ENCODE measurements at places on chromosomes 5 and 9.

GRCh38 chr9:99266255-99267023 lies 44.4 kb downstream of the SEC61B start:
- DNase-seq = peak; percentile 67

DNA sequence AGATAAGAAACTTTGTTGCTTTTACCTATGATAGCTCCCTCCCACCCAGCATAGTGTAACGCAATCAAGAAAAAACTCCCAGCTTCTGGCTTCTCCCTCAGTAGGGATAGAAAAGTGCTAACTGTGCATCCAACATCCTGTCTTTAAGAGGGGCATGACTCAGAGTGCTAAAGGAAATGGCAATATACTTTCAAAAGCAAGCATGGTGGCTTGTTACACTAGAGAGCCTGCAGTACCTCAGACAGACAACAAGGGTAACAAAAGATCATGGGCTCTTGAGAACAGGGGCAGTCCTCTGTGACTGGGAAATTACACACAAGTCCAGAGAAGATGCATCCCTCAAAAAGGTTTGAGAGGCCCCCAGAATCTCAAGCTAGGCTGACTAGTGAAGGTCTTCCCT lies 37.8 kb downstream of the PRELID2 start:
- DNase-seq = no peak

DNA sequence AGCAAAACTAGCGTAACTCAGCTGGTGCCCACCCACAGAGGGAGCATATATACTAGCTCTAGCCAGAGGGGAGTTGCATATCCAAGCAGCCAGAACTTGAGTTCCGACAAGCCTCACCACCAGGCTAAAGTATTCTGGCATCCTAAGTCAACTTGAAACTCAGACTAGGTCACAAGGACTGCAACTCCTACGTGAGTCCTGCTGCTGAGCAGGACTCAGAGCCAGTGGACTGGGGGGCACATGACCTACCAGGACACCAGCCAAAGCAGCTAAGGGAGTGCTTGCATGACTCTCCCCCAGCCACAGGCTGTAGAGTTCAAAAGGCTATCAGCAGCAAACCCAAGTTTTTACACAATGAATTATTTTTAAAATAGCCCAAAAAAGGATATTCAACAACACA lies 26.1 kb downstream of the SPDL1 start:
- DNase-seq = no peak

DNA sequence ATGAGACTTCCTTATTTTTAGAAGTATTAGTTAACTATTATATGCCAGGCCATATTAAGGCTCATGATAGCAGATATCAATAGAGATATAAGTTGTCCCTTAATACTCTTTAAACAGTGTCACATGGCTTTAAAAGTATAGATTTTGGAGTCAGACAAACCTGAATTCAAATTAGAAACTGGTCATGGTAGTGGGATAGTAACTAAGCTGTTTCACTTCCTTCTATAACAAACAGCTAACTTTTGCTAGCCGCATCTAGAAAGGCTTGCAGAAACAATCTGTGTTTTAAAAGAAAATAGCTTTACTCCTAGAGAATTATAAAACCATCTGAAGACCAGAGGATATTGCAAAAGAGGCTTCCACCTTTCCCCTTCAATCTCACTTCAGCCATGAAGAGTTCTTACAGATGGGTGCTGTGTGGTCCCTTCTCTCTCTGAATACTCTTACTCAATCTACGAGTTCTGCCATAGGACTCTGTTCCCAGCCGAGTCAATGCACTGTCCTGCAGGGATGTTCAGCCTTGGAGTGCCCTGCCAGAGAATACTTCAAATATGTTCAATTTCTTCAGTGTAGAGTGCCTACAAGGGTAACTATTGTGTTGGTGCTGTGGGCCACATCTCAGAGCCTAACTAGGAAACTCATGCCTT lies 810.2 kb downstream of the EFNA5 start:
- DNase-seq = no peak

DNA sequence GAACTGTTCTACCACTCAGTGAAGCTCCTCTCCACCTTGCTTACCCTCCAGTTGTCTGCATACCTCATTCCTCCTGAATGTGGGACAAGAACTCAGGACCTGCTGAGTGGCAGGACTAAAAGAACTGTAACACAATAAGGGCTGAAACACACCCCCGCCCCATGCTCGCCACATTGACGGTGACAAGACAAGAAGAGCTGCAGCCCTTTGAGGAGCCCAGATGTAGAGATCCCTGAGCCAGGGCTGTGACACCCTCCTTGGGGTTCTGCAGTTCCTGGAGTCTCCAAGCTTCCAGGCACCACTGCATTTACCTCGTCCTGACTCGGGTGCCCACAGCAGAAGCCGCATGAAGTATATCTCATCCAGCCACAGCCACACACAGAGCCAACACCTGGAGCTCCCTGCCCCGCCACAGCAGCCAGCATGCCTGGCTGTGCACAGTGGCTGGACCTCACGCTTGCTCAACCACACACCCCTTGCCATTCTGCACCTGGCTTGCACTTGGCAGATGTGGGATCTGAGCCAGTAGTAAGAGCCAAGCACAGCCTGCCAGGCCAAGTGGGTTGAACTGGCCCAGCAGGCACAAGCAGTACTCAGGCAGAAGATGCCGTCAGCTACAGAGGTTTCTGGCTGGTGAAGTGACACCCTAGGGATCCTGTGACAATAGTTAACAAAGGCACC lies 166.1 kb downstream of the RNF180 start:
- DNase-seq = no peak

DNA sequence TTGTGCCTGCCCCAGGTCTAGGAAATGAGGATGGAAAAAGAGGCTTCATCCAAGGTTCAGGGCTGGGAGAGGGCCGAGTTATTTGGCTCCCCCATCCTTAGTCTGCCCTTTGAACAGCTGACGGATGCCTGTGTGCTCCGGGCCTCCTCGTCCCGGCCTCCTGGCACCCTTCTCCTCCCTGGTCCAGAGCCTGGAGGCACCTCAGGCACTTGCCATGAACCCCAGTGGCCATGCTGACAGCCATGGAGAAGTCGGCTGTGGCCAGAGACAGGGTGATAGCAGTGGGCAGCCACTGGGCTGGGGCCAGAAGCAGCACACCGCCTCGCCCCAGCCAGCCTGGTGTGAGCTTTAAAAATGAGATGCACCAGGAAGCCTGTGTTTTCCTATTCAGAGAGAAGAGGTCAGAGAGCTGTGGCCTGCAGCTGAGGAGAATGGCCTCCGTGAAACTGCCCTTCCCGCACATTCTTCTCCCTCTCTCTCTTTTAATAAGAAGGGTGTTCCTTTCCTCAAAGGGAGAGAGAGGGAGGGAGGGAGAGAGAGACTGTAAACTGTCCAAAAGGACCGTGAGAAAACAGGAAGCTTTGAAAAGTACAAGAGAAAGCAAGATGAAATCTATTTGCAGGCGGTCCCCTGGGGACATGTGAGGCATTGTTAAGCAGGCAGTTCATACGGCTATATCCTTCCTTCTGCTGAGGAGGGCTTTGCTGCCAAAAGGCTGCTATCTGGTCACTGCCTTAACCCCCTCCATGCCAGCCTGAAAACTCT lies 55.3 kb downstream of the ZNF366 start:
- no peak for DNase-seq

DNA sequence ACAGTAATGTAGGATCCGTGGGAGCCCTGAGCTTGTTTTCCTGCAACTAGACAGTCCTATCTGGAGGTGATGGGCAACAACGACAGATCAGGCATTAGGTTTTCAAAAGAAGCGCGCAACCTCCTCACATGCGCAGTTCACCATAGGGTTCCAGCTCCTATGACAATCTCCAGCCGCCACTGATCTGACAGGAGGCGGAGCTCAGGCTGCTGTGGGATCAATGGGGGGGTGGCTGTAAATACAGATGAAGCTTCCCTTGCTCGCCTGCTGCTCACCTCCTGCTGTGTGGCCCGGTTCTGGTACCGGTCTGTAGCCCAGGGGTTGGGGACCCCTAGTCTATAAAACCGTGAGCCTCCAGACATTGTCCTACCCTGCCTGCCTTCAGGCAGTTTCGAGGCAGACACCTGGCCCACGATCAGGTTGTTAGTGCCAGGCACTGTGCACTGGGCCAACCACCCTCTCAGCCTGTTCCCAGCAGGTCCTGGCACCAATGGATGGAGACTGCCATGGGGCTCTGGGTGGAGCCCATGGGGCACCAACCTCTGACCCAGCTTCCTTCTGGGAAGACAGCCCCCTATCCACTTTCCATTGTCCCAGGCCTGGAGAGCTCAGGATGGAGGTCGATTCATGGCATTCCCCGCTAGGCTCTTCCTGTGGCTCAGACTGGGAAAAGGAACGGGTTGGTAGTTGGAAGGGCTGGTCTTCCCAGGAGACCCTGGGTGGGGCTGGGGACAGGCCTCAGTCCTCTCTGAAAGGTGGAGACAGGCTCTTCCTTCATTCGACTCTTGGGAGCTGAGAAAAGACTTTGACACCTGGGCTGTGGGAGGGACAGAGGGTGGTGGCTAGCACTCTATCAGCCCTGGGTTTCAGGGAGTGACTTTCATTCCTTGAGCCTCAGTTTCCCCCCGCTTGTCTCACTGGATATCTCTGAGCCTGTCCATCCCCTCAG lies 1.7 kb downstream of the ENDOG start:
- no peak for DNase-seq

DNA sequence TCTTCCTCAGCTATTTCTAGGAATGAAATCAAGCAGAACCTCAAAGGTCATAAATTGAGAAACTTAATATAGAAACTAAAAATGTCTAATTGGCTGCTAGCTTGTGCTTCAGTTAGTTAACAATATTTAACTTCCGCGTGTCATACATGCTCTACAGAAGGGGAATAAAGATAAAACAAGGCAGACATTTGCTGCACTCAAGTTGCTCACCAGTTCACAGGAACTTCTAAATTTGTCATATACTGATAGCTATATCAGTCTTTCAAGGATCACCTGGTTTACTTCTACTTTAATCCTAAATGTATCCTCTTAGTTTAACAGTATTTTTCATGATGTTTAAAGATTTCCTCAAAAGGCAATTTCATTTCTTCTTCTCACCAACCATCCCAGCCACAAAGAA lies 8.4 kb downstream of the CCNH start:
- no peak for DNase-seq

GRCh38 chr9:127634021-127634420 lies 21.9 kb downstream of the STXBP1 start:
- DNase-seq = no peak

GRCh38 chr9:96242811-96243210 lies 59.2 kb downstream of the HSD17B3 start:
- no peak for DNase-seq

DNA sequence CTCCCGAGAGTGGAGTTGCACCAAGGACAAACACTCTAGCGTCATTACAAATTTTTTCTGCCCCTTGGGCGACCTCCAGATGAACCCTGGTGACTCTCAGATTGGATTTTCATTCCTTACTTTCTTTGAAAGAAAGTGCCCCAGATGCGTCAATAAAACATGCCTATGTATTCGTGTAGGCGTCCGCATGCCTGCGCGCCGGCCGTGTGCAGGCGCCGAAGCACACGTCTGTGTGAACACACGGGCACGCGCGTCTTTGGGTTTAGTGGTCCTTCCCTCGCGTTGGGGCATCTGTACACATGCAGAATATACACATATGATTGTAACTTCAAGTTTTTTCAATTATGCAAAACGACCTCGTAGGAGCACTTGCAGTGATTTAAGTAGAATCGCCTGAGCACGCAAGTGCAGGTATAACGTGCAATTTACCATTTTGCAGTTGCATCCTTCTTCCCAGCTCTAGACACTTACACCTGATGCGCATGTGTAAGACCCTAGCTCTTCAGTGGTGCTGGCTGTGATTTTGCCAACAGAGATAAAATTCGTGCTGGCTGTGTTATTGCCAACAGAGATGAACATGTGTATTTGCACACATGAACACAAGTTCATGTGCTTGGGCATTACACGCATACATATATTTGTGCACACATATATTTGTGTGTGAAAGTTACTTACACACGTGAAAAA lies 1.9 kb upstream of the LHX2 start:
- DNase-seq = no peak
